HepG2 (cell line): ENCODE measurements at places on chromosomes 1 and 21. TPM values are rescaled to one million over a fixed set of nuclear protein-coding genes. Genes with fewer than 3 reads are reported as not detected.

Gene PRSS38
- total RNA-seq = not detected in 2 replicates

Gene LRRN2
- total RNA-seq = not detected in 2 replicates

- DNase-seq = no peak
- H3K4me3 ChIP-seq = no peak overlapping the region
- H3K27ac ChIP-seq = no peak overlapping the region
Measured at GRCh38 chr1:55894521-55894920, 679.4 kb upstream of the USP24 start.

- no peak overlapping the region for H3K27ac ChIP-seq
- H3K4me3 ChIP-seq = no peak overlapping the region
- H3K36me3 ChIP-seq = no peaks in the 10 kb centered on the region
- no peaks in the 10 kb centered on the region for H3K4me1 ChIP-seq
- no peak for DNase-seq
- no peaks in the 10 kb centered on the region for H3K27me3 ChIP-seq
Measured at GRCh38 chr21:36762642-36763041, 63.7 kb downstream of the SIM2 start.

GRCh38 chr21:39714331-39714730 lies 30.7 kb upstream of the IGSF5 start:
- no peaks in the 10 kb centered on the region for H3K36me3 ChIP-seq
- no peaks in the 10 kb centered on the region; the same call in 1 of the 2 replicates for H3K27me3 ChIP-seq
- no peak for DNase-seq
- no peak overlapping the region for H3K27ac ChIP-seq
- H3K4me1 ChIP-seq = no peaks in the 10 kb centered on the region
- no peak overlapping the region for H3K4me3 ChIP-seq

- H3K27ac ChIP-seq = no peak overlapping the region
- H3K4me3 ChIP-seq = no peak overlapping the region
- no peaks in the 10 kb centered on the region; the same call in 1 of the 3 replicates for H3K36me3 ChIP-seq
- no peaks in the 10 kb centered on the region for H3K27me3 ChIP-seq
Measured at GRCh38 chr1:43853161-43853921, 80.3 kb upstream of the ARTN start.
